RKO (cell line): ENCODE measurements at places on chromosomes 3 and 15.
A peak's percentile ranks its signal among the peaks of the same experiment; 100 is the strongest.

DNA sequence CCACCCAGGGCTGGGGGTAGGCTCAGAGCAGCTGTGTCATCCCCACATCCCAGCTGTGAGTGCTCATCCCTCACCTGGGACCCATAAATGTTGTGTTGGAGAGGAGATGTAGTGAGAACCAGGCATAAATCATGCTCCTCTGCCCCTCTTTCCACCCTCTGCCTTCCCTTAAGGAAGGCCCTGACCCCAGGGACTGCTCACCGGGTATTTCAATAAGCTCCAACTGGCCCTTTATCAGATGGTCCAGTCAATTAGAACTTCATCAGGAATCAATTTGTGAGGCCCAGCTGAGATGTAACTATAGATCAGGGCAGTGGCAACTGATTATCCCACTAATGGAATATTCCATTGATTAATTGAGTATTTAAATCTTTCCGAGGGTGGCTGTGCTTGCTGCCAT lies 50.8 kb upstream of the NTRK3 start:
- DNase-seq, result no peak

DNA sequence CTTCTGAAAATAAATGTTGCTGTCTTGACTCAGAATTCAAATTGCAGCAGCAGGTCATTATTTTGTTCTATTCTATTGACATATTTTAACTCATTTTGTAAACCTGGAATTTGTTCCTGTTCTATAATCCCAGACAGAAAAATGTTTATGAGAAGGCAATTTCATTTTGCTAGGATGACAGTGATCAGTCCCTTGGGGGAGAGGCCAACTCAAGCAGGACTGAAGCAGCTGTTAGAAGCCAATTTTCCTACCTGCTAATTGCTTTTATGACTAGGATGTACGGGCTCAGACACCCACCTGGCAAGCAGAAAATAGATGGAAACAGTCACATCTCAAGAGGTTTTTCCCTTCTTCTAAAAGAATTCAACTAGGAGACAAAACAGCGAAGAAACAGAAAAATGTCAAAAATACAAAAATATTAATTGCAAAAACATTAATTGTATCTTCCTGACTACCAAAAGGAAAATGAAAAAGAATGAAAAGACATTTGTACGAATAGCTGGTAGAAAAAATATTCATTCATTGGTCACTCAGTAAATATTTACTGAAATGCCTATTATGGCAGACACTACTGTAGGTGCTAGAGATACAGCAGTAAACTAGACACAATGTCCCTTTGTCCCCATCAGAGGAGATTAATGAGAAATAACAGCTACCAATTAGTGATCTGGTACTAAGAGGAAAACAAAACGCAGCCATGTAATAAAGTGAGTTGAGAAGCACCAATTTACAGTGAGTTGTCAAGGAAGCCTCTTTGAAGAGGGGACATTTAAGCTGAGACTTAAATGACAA lies 73.5 kb downstream of the PEAK1 start:
- no peak for DNase-seq

DNA sequence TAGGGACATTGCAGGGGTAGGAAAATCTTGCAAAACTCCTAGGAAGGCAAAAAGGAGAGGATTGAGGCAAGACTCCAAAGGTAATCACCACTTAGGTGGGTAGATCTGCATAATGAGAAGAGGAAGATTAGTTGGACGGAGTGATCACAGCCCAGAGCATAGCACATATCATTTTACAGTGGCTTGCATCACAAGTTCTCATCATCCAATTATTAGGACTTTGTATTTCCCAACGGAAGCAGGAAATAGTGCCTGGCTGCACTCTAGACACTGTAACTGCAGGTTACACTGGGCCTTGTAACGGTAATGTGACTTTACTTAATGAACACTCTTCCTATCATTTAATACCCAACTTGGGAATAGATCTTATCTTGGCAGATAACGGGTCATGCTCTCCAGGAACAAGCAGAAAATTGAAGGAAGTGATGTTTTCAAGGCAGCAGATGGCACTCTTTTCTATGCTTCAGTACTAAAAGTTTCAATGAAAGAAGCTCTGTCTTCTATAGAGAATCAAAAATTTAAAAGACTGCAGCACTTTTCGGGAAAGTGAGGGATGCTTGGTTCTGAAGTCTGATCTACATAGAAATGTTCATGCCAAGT lies 101.9 kb upstream of the KCNMB2 start:
- peak; percentile 32 for DNase-seq

DNA sequence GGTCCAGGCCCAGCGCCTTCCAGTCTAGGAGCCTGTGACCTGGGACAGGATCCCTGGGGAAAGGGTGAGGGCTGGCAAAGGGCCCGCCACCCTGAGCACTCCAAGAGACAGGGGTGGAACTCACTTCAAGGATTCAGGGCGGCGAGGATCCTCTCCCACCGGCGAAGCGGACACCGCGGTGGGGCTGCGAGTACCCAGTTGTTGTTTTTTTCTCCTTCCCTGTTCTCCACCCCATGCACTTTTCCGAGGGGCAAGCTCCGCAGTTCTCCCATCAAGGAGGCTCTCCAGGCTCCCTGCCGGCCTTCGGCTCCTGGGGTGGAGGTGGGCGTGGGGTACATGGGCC lies 387 bp upstream of the PAQR5 start:
- DNase-seq, result no peak

- no peak for DNase-seq
Observed at GRCh38 chr3:101278727-101279126, 41.6 kb downstream of the IMPG2 start.

DNA sequence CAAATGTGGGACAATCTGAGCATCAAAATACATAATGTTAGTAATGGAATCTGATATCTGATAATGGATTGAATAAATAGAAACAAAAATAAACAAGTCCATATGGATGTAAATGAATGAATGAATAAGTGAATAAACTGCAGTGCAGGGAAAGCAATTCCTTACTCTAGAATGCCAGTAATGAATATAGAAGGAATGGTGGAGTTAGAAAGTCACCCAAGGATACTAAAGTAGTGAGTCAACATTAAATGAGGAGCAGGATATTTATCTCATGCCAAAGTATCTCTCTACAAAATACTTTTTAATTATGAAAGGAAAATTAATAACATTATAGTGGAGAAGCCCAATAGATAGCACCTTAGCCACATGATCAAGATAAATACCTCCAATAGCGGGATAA lies 300.3 kb downstream of the FEZF2 start:
- no peak for DNase-seq

GRCh38 chr3:50297896-50298725 lies 1.1 kb downstream of the HYAL3 start:
- no peak for DNase-seq

GRCh38 chr3:37183375-37183831 lies 9.0 kb upstream of the LRRFIP2 start:
- DNase-seq, result peak; percentile 89

GRCh38 chr15:69060744-69061143 lies 46.2 kb downstream of the NOX5 start:
- no peak for DNase-seq

DNA sequence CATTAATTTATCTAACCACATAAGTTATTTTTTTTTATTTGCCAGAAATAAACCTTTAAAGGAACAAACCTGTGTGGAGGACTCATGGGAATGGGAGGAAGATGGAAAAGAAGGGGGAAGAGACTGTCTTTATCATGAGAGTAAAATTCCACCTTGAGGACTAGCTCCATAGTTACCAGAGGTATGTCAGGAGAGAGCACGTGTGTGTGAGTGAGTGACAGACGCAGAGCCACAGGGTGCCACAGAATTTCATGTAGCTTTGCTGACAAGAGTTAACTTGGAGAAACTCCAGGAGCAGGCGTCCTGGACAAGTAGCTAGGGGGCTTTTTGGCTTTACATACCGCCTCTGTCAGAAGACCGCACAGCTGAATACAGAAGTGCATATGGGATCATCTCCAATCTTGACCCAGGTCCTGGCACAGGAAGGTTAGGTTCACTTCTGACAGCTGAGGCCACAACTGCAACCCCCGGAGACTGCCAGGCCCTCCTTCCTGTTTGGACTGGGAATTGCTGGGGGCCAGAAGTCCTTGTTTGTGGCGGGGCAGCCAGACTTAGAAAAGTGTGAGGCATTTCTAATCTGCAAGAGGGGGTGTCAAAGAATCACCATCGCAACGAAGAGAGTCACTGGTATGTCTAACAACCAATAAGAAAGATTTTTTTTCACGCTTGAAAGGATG lies 197.8 kb upstream of the TPM1 start:
- DNase-seq, result no peak

DNA sequence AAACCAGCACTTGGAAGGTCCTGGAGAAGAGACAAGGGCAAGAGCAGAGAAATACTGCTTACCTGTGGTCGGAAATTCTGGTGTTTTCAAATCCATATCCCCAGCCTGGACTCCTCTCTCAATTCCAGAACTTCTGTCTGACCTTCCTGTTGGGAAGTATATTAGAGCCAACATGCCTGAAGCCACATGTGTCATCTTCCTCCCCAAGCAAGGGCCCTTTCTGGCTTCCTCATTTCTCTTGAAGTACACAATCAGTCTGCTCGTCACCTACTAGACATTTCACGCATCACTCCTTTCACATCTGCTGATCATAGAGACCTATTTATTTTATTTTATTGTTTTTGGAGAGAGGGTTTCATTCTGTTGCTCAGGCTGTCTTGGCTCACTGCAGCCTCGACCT lies 8.4 kb downstream of the PARP14 start:
- no peak for DNase-seq

- peak; percentile 92 for DNase-seq
Observed at GRCh38 chr3:57803647-57804081, 47.6 kb downstream of the SLMAP start.

DNA sequence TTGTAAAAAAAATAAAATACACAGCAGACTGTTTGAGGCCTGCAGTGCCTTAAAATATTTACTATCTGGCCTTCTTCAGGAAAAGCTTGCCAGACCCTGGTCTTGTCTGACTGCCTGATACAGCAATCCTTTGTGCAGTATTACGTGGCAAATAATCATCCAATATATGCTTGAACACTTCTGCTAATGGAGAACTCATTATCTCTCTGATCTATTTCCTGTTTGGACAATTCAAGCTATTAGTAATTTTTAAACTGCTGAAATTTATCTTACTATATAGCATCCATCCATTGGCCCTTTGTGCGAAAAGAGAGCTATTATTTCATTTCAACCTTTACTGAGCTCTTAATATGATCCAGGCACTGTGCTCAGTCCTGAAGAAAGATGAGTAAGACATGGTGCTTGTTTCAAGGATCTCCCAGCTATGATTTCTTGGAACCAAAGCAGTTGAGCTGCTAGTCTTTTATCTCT lies 15.9 kb downstream of the ATG7 start:
- peak; percentile 17 for DNase-seq

- DNase-seq, result no peak
Observed at GRCh38 chr15:80424381-80424780, 20.2 kb downstream of the ARNT2 start.

DNA sequence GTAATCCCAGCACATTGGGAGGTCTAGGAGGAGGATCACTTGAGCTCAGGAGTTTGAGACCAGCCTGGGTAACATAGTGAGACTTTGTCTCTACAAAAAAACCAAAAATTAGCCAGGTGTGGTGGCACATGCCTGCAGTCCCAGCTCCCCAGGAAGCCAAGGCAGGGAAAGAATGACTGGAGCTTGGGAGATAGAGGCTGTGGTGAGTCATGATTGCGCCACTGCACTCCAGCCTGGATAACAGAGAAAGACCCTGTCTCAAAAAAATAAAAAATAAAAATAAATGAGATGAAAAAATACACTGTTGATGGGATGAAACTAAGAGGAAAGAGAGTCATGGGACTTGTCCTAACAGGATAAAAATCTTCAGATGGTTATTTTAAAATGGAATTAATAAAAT lies 137.6 kb downstream of the IMPG2 start:
- no peak for DNase-seq

- peak; percentile 35 for DNase-seq
Observed at GRCh38 chr3:120160050-120160449, 65.8 kb upstream of the GSK3B start.

GRCh38 chr3:14332392-14332791 lies 70.0 kb upstream of the SLC6A6 start:
- no peak for DNase-seq

DNA sequence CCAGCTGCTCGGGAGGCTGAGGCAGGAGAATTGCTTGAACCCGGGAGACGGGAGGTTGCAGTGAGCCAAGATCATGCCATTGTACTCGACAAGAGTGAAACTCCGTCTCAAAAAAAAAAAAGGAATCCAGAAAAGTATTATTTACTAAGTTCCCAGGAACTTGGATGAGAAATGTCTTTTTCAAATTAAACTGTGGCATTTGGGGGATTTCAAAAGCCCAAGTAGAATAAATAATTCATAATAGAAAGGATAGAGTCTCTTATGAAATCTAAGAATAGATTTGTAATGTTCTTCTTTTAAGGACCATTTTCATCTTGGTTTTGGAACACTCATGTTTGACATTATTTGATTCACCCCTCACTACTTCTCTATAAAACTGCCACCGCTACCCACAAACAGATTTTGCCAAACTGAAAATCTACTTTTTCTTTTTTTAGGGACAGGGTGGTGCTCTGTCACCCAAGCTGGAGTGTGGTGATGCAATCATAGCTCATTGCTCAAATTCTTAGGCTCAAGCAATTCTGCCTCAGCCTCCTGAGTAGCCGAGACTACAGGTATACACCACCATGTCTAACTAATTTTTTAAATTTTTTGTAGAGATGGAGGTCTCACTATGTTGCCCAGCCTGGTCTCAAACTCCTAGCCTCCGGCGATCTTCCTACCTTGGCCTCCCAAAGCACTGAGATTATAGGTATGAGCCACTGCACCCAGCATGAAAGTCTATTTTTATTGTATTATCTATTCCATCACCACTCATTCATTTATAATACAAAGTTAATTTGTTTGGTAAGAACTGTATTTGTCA lies 99.3 kb downstream of the SENP2 start:
- DNase-seq, result no peak

GRCh38 chr3:36751326-36751725 lies 13.0 kb downstream of the DCLK3 start:
- no peak for DNase-seq

- no peak for DNase-seq
Observed at GRCh38 chr15:40927873-40928806, 1.0 kb upstream of the DLL4 start.

- DNase-seq, result no peak
Observed at GRCh38 chr3:141050576-141051442, at the start of gene SPSB4. Gene SPSB4 (plus strand): TSS chr3:141051347. CDS start chr3:141066105, 14,758 bp downstream.

DNA sequence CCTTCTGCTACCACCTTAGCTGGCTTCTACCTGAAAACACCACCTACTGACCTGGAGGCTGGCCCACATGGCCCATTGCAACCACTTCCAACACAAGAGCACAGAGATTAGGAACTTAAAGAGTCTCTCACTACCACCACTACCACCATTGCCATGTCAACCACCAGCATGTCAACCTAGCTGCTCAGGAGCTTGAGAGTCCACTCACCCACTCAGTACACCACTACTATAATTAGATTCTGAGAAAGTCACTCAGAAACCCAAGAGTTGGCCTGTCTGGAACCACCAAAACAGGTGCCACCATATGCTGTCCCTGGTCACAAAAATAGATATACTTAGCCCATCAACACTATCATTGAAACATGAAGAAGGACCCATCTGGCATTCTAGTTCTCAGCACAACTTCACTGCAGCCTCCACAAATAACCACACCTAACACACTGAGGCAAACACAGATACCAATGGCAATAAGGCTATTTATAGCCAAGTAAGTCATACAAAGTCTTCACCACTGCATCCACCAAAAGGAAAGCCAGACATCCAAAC lies 806.7 kb upstream of the EPHA6 start:
- no peak for DNase-seq
